H54 (cell line): ENCODE measurements at places on chromosomes 7 and 10.
A peak's percentile ranks its signal among the peaks of the same experiment; 100 is the strongest.

- DNase-seq, result no peak
Measured at GRCh38 chr7:2965301-2965700, 78.4 kb downstream of the CARD11 start.

DNA sequence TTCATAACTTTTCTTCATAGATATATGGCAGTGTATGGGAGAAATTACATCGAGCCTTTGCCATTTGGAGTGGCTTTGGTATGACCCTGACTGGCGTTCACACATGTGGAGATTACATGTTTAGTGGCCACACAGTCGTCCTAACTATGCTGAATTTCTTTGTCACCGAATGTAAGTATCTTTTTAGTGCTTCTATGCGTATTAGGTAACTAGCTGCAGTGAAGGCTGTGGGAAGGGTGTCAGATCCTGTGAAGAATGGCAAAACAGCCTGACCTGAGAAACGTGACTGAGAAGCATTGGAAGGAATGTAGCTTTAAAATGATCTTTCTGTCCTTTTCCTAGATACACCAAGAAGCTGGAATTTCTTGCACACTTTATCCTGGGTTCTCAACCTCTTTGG is 34.5 kb upstream of the VDAC2 start:
- DNase-seq, result no peak

DNA sequence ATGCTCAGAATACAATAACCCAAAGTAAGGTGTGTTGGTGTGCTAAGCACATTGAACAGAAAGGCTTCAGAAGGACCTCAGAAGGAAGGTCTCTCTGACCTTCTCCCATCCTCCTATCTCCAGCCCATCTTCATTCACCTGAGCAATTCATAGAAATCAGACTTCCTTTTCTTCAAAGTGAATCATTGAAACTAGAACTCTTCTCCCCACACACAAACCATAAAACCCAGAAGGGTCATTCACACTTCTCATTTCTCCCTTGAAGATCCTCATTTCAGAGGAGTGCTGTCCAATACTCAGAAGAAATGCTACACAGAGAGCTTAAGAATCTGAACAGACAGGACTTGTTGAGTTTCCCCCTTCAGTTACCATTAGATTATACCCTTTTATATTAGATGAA is 89.5 kb downstream of the VWDE start:
- DNase-seq, result no peak

DNA sequence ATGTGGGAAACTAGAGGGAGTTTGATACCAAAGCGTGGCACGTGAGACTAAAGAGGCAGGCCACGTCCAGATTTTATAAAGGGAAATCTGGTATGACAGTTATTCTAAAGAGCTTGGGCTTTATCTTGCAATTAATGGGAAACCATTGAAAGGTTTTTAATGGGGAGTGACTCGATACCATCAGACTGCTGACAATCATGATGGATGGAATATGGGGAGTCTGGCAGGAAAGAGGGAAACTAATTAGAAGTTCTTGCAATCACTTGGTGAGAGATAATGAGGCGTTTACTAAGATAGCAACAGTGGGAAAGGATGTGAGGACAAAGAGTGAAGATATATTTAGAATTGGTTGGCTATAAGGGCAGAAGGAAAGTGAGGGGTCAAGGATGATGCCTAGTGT is 94.0 kb downstream of the MBL2 start:
- no peak for DNase-seq

- DNase-seq, result no peak
Measured at GRCh38 chr7:49778731-49779270, 5.4 kb downstream of the VWC2 start.

- no peak for DNase-seq
Measured at GRCh38 chr7:66529883-66530610, 98.6 kb upstream of the KCTD7 start.

DNA sequence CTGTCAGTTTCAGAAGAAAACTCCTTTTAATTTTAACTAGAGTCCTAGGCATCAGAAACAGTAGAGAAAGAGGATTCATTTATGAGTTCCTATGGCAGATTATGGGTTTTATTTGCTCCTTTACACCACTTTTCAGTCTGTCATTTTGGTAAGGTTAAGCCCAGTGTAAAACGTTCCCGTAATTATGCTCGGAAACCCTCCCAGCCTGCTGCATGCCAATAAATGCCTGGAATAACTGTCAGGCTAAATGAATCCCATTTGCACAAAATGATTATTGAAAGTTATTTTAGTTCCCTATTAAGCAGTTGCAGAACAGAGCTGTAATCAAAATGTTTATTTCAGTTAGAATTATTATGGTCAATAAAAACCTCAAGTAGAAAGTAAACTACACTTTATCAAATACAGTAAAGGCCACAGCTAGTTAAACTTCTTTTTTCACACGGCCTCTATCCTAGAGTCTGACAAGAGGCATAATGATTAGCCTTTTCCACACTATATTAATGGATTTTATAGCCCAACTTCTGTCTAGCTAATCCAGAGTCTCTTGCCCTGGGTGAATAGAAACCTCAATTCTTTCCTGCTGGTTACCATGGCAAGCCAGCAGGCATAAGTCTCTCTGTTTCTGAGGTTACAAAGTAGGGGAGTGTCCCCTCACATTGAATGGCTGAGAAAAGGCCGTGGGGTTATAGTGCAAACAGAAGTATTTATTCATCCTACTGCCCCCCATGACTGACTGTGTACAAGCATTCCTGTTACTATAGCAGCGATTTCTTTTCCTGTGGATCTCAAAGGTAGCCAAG is 80.8 kb upstream of the NPVF start:
- DNase-seq, result no peak

GRCh38 chr7:24349339-24349738 is 65.3 kb downstream of the NPY start:
- no peak for DNase-seq

DNA sequence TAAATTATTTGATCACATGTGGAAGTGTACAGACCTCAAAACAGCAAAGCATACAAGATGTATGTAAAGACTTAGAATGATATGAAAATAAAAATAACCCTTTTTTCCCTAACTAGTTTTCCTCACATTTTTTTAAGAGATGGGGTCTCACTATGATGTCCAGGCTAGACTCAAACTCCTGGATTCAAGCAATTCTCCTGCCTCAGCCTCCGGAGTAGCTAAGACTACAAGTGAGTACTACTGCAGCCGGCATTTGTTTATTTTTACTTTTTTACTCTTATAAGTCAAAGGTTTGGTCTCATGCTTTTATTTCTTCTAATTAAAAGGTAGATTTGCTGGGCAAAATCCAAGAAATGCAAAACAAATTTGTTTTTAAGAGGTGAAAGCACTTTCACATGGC is 124.4 kb upstream of the ASAH2 start:
- no peak for DNase-seq

- DNase-seq, result peak; percentile 72
Measured at GRCh38 chr7:142568435-142569097, 180.7 kb upstream of the PRSS1 start.

DNA sequence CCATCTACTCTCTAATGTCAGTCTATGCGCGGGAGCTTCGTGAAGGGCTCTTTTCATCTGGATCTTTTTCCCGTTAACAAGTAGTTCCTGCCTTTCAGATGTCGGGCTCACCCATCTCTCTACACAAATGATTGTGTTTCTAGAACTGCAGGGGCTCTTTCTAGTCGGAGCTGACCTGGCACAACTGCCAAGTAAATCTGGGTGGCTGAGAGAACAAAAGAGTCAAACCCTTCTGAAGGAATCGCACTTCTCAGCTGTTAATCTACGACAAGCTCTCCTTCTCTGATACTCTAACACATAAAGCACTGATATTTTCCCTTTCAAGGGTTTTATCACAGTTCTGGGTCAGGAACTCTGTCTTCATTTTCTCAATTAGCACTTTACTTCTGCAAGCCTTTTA is 144.7 kb downstream of the NRP1 start:
- no peak for DNase-seq

DNA sequence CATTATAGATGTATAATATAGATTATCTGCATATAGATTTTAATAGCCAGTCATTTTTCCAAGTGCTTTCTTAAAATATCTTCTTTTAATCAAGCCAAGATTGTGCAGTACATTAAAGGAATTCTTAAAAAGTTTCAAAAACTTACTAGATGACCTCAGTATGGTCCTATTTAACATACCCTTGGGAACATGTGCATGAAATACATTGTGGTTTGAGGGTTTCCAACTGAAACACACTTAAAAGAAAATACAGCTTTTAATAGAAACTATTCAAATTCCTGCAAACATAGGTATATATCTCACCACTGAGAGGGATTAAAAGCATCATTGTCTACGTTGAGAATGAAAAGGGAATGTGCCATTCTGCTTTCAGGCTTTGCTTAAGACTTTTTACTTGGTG is 364.9 kb downstream of the SUGCT start:
- DNase-seq, result no peak

DNA sequence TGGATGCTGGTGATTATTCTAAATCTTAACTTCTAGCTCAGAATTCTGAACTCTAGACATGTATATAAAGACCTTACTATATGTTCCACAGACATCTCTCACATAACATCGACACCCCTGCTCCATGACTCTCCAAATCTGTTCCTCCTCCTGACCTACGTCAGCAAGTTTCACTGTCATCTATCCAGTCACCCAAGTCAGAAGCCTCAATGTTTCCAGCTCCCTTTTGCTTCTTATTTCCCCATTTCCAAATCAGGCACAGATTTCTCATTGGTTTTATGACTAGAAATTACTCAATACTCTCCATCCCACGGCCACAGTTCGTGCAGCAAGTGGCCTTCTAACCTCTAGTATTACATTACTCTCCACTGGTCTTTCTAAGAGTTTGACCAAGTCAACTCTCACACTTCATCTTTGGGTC is 28.5 kb downstream of the EPC1 start:
- no peak for DNase-seq

DNA sequence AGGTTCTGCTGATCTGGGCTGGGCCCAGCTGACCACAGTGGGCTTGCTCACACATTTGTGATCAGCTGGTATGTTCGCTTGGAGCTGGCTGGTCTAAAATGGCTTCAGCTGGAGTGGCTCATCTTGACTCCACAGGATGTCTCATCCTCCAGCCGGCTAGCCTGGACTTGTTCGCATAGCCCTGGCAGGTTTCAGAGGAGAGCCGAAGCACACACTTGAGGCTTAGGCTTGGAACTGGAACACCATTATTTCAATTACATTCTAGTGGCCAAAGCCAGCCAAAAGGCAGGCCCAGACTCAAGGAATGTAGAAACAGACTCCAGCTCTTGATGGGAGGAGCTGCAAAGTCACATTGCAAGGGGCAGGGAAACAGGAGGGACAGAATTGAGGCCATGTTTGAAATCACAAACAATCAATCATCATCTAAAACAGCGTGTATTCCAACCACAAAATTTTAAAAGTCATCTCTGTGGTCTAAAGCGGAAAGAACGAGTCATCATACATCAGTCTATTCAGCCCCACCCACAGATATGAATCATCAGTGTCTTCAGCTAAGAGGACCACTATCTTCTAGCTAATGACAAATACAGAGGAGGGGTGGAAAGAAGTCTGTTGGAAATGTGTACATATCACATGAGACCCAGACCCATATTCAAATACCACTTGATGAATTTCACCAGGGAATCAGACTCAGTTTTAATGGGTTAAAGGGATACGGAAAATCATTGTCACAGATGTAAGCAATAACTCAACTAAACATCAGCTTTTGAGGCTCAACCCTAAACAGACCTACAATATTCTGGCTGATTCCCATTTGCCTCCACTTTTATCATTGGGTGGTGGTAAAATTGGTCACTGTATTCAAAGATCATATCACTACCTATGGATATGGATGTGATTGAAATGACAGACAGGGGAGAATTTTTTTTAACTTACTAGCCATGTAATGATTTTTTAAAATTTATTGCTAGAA is 139.0 kb upstream of the MKLN1 start:
- peak; percentile 33 for DNase-seq

GRCh38 chr10:127090138-127090537 is 106.3 kb downstream of the INSYN2A start:
- no peak for DNase-seq

DNA sequence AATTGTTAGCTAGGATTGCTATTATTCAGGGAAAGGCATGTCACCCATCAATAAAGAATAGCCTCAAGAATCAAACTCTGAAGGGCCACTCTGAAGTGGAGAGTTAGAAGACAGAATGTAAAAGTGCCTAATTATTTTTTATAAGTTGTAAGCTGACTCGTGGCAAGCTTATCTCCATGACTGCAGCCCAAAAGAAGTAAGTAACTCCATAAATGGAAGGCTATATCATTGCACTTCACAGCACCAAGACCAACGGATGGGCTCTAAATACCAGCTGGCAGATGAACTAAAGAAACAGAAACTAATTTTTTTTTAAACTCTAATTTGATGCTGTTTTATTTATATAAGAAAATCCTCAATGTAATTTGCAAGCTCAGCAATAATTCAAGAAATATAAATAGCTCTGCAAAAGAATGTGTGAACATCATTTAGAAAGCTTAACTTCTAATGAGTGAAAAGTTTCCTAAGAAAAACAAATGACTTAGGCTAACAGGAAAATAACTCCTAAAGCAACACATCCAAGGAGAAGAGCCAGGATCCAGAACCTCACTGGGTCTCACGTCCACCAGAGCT is 165.5 kb downstream of the SNX13 start:
- no peak for DNase-seq

- DNase-seq, result peak; percentile 47
Measured at GRCh38 chr10:61662794-61663259, at the start of gene CABCOCO1. Gene CABCOCO1, plus strand, starts transcription at chr10:61662929. Its CDS starts 44 bp downstream, at chr10:61662973.

- no peak for DNase-seq
Measured at GRCh38 chr7:43636093-43636492, 53.2 kb downstream of the STK17A start.

GRCh38 chr7:90267263-90267858 is 22.4 kb downstream of the CFAP69 start:
- DNase-seq, result no peak

DNA sequence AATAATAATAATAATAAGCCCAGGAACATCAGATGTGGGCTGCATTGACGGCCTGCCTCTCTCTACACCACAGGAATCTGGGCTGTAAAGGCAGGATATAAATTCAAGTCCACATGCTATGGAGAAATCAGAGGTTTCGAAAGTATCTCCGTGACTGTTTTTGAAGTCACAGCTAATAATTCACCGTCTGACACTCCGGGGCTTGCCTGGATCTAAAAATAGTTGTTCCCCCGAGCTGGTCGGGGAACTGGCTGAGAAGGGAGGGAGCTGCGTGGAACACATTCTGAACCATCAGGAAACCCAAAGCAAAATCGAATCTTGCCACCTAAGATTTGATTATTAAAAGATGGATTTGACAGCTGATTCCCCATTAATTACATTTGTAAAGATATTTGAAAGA is 35.4 kb downstream of the KLF6 start:
- no peak for DNase-seq

GRCh38 chr10:182441-183201 is 47.4 kb downstream of the ZMYND11 start:
- DNase-seq, result no peak

- no peak for DNase-seq
Measured at GRCh38 chr10:18140957-18141845, 977 bp downstream of the CACNB2 start.

GRCh38 chr10:105843786-105844185 is 1202.7 kb downstream of the SORCS3 start:
- no peak for DNase-seq

- DNase-seq, result peak; percentile 92
Measured at GRCh38 chr7:26346611-26347203, 55.0 kb downstream of the SNX10 start.

GRCh38 chr7:114356133-114356532 is 58.5 kb upstream of the FOXP2 start:
- no peak for DNase-seq

- DNase-seq, result no peak
Measured at GRCh38 chr7:80679921-80680907, 41.8 kb downstream of the CD36 start.

- no peak for DNase-seq
Measured at GRCh38 chr10:104796823-104797222, 155.7 kb downstream of the SORCS3 start.

GRCh38 chr7:74015670-74016069 is 12.3 kb upstream of the ELN start:
- no peak for DNase-seq
